ENCODE measurements at places on chromosomes 5 and 9.

DNA sequence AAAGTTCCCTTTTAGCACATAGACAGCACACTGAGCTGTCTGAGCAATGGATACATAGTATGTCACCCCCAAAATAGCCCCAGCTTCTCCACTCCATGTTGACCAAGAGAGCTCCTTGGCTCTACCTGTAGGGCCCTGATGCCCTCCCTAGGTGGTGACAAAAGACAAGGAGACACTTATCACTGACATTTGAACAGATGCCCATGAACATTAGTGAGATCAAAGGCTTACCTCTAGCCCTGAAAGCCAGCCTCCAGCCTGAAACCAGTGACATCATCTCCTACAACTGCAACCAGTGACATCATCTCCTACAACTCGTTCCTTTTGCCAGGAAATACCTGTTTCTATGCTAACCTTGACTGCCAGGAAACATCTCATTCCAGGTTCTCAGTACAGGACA lies 122.7 kb downstream of the FSTL4 start:
- no peak for DNase-seq

GRCh38 chr9:112252194-112252593 lies 77.1 kb upstream of the SUSD1 start:
- DNase-seq, result no peak

DNA sequence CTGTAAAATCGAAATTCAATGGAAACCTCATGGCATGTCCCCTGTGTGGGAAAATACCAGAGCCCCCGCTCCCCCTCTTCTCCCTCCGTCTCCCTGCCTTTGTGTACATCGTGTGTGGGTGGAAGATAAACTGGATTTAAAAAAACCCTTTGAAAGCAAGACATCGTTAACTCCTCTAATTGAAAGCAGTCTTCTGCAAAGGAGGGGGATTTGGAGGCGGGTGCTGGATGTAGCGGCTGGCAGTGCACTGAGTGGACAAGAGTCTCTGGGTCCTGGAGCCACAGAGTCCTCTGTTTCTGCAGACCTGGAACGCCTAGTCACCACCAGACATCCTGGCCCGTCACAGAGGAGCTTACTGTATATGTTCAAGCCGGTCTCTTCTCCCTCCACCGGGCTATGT lies 169.4 kb downstream of the PAPPA start:
- no peak for DNase-seq

- DNase-seq, result no peak
These were observed 115.3 kb upstream of the FSTL4 start for GRCh38 chr5:133727636-133728035.

Measured in stimulated activated naive CD4-positive, alpha-beta T cell treated with Interleukin-2 at 50 U/mL for 16 hours (primary cell).